Stimulated activated CD4-positive, alpha-beta T cell treated with anti-CD3 and anti-CD28 coated beads, Interleukin-1b, Interleukin-23, amount 100 ng/mL, for 1 hour (primary cell): ENCODE measurements at places on chromosomes 12 and 14.

- DNase-seq: no peak
Observed at GRCh38 chr14:64388533-64389285, 556 bp downstream of the MTHFD1 start.

DNA sequence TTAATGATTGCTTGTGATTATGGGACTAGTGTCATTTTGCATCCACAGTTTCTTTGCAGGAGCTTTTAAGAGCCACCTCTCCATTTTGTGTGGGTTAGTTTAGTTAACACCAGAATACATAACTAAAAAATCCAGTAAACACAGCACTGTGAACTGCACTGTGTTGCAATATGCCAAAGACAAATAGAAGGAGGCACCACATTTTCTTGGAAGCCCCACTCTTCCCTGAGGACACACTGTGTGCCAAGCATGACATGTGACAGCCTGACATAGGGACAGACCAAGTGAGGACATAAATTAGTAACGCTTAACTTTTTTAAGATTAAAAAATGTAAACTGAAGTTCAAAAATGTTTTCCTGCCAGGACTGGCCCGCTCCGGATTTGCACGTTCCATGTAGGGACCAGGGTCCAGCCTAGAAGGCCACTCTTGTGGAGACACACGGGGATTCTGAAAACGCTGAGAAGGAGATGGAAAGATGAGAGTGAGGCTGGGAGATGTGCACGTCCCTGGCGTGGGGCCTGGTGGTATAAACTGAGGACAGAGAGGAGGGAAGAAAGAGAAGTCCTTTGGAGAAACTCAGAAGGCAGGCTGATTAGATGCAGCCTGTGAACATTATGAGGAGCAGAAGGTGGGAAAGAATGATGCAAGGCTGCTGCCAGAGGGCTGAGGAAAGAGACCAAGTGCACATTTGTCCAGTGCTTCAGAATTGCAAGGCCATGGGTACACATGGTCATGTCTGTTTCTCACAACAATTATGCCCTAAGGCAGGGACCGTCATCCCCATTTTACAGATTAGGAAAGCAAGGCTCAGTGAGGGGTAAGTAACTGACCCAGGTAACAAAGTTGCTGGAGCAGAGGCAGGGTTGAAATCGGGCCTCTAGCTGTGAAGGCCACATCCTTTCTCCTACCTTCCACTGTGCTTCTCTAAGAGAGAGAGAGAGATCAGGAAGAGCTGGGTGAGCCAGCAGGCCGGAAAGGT lies 45.1 kb downstream of the ISCA2 start:
- no peak for DNase-seq

DNA sequence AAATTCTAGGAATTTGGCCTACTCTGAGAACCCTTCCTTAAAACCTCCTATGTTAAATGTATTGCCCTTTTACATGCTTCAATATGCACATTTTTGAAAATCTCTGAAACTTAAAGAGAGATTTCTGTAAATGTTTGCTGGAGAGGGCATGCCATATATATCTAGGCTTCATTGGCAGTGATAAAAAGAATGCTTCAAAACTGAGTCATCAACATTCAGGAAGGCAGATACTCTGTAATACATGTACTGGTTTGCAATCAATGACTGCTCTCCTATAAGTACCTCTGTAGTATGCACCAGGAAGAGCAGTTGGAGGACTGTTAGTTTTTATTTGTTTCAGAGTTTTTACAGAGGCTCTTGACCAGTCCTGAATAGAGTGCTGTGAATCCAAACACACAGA lies 739.9 kb downstream of the SLC16A7 start:
- DNase-seq: no peak

GRCh38 chr14:55097881-55098560 lies 31.0 kb upstream of the LGALS3 start:
- DNase-seq: no peak

GRCh38 chr12:89359615-89360014 lies 7.3 kb upstream of the DUSP6 start:
- no peak for DNase-seq

DNA sequence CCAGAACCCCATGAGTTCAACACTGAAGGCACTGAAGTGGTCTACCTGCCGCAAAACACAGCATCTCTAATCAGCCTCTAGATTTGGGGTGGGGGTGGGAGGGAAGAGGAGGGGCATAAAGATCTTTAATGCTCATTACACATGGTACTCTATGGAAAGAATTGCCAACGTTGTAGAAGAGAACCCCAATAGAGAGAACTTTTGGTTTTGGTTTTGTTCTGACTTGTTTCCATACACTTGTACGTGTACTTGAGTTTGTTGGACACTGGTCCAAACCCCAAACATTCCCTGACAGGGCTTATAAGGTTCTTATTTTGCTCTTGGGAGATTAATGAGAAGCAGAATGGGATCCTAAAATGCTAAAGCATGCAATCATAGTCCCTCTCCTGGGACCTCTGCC lies 31.0 kb downstream of the GNPTAB start:
- DNase-seq: no peak

DNA sequence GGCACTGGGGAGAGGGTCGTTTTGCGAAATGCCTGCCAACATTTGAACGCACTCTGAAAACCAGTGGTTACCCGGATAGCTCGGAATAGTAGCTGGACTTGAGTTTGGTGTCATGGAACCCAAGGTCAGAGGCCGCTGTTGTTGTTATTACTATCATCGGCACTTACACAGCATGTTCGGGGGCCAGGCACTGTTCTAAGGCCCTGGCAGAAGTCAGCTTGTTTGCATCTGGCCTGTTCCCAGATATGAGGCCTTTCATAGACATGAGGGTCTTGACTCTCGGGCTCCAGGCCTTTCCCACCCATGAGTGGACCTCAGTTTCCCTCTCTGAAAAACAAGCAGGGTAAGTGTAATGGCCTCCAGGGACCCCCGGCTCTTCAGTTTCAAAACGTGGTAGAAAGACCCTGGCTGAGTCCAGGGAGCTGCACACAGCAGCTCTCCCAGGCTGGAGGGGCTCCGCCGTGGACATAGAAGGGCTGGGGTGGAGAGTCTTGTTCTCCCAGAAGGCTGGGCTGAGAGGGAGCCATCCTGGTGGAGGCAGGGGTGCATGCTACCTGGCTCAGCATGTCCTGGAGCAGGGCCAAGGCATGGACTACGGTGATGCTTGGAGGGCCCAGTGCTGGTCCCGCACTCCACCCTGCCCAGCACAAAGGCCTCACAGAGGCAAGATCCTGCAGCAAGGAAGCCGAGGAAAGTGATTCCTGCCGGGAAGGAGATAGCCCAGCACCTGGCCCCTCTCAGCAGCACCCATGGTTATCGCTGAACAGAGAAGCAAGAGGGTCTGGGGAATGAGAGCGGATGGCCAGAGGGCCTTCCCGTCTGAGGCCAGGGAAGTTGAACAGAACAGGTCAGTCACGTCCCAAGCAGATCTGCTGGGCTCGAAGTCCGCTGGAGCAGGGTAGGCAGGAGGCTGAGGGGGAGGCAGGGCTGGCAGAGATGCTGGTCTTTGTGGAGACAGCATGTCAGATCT lies 63.5 kb upstream of the C14orf180 start:
- DNase-seq: no peak

- DNase-seq: no peak
Observed at GRCh38 chr12:57864442-57865083, 18.0 kb upstream of the CTDSP2 start.

GRCh38 chr14:104968541-104969401 lies 9.4 kb downstream of the AHNAK2 start:
- DNase-seq: no peak

DNA sequence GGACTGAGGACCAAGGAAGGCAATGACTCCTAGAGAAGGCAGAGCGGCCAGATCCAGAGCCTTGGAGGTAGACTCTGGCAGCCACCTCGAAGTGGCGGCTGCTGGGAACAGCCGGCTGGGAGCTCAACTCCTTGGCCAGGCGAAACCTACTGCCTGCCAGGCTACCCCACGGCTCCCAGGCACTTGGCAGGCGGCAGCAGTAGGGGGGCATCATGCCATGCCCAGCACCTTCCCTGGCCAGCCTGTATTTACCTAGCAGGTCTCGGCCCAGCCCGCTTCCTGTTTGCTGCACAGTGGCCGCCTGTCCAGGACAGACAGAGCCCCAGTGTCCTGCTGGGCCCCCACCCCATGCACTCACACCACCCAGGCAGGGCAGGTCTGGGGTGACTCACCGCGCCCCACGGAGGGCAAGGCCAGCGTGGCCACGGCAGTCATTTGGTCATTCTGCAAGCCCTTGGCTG lies 10.2 kb downstream of the TRPV4 start:
- no peak for DNase-seq
